Cerebellar nuclear complex (tissue), 1 donor: ENCODE measurements at places on chromosomes 13 and 19.

- no peak for DNase-seq
Measured at GRCh38 chr13:77810430-77810829, 108.2 kb downstream of the EDNRB start.

- DNase-seq = no peak
Measured at GRCh38 chr13:85582890-85583289, 216.3 kb downstream of the SLITRK6 start.

DNA sequence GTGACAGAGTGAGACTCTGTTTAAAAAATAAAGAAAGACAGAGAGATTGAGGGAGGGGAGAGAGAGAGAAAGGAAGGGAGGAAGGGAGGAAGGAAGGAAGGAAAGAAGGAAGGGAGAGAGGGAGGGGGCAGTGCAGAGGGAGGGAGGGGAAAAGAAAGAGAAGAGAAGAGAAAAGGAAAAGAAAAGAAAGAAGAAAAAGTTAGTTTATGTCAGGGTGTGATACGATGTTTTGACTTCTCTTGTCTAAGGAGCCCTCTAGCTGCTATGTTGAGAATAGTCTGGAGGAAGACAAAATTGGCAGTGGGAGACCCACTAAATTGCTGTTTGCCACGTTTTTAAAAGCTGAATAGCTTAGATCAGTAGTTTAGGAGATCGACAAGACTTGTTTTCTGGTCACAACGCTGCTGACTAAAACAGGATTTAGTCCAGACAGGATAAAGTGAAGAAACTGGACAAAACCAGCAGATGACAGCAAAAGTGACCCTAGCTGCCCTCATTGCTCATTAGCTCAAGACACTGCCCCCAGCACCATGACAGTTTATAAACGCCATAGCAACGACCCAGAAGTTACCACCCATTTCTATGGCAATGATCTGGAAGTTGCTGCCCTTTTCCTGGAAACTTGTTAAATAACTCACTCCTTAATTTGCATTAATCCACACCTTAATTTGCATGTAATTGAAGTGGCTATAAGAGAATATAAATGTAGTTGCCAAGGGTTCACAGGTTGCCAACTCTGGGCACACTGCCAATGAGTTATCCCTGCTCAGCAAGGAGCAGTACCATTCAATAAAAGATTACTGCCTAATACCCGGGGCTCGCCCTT lies 11.1 kb downstream of the TEX101 start:
- DNase-seq = no peak

DNA sequence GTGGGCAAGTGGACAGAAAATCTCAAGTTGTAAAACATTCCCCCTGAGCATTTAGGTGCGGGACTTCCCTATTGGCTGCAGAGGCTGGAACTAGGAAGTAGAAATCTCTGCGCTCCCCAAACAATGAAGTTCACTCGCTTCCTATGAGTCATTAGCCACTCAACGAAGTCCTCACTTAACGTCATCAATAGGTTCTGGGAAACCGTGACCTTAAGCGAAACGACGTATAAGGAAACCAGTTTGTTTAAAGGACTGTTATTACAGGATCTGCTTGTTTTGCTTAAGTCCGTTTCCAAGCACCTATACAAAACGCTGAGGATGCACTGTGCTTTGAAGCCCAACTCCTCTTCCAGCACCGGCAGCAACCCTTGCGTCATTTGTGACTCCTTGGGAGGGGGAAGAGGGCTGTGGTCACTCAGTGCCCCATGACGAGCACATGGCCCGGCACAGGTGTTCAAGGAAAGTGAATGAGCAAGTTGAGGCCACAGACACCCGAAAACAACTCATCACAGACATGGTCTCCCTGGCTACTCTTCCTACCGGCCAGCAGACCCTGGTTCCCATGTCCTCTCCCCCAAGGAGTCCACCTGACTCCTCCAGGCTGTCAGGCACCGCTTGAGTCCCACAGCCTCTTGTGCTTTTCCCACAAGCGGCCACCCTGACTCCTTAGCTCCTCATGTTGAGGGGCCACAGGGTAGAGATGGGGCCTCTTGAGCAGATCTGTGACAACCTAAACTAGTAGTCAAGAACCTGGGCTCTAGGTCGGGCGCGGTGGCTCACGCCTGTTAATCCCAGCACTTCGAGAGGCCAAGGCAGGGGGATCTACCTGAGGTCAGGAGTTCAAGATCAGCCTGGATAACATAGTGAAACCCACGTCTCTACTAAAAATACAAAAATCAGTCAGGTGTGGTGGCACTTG lies 4.8 kb downstream of the RPS16 start:
- no peak for DNase-seq

- DNase-seq = no peak
Measured at GRCh38 chr13:46401432-46401831, 14.4 kb upstream of the RUBCNL start.

- no peak for DNase-seq
Measured at GRCh38 chr13:36526897-36527296, 94.6 kb downstream of the CCNA1 start.

- no peak for DNase-seq
Measured at GRCh38 chr19:9295411-9295849, 14.2 kb downstream of the ZNF699 start.

GRCh38 chr13:24851546-24851945 lies 87.6 kb downstream of the RNF17 start:
- no peak for DNase-seq

- DNase-seq = no peak
Measured at GRCh38 chr19:2166741-2167738, 3.3 kb downstream of the DOT1L start.

DNA sequence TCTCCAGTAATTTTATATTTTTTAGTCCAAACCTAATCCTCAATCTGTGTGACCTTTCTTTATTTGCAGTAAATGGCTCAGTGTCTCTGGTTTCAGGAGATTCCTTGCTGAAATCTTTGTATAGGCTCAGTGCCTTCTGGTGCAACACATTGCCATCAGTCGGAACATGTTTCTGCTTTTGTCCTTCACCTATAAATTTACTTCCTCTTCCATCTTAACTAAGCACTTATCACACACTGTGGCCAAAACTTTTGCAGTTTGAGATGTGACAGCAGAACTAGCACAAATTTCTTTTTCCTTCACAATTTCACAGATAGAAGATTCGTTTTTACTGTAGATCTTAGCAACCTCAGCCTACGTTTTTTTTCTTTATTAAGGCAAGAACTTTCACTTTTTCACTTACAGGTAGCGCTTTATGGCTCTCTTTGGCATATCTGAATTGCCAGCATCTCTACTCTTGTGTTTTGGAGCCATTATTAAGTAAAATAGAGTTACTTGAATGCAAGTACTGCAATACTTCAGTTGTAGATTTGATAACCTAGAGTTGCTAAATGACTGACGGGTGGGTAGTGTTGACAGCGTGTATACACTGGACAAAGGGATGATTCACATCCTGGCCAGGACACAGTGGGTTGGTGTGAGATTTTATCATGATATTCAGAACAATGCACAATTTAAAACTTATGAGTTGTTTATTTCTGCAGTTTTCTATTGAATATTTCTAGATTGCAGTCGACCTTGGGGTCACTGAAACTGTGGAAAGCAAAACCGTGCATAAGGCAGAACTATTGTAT lies 44.3 kb downstream of the NDFIP2 start:
- no peak for DNase-seq

GRCh38 chr13:90760639-90761038 lies 586.8 kb upstream of the MIR17HG start:
- no peak for DNase-seq

GRCh38 chr19:44635581-44636438 lies 7.9 kb upstream of the PVR start:
- no peak for DNase-seq

GRCh38 chr13:38908574-38908973 lies 82.1 kb downstream of the STOML3 start:
- no peak for DNase-seq

GRCh38 chr19:46386151-46386550 lies 27.2 kb downstream of the CCDC8 start:
- no peak for DNase-seq

DNA sequence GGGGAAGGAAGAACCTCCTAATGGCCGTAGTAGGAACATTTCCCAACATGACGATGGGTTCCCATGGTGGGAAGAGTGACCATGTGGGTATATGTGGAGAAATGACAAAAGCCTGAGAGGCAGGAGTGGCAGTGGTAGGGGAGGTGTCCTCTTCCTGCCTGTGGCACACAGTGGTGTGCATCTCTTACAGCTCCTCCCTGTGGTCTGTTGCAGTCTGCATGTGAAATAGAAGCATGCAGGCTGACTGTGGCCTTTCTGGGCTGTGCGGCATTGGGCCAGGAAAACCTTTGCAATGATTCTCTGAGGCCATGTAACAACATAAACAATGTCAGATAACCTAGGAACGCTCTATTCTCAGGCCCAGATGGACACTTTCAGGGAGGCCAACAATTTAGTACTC lies 84.0 kb downstream of the LACC1 start:
- no peak for DNase-seq

DNA sequence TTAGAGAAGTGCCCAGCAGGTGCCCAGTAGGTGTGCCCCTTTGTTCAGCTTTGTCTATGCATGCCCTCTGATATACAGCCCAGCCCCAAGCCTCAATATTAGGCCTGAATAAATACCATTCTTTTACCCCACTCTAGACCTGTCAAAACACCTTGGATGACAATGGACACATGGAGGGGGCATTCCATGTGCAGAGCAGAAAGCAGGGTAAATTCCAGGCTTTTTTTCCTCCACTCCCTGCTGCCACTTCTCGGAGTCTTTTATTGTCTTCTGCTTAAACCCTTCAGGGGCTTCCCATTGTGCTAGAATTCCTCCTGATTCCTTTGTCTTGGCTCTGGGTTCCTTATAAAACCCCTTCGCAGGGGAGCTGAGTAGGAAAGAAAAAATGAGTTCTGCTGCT lies 5.8 kb upstream of the FRY start:
- DNase-seq = no peak

GRCh38 chr19:2767688-2768087 lies 15.4 kb downstream of the SGTA start:
- DNase-seq = no peak

GRCh38 chr19:40256512-40256911 lies 28.6 kb downstream of the AKT2 start:
- no peak for DNase-seq

DNA sequence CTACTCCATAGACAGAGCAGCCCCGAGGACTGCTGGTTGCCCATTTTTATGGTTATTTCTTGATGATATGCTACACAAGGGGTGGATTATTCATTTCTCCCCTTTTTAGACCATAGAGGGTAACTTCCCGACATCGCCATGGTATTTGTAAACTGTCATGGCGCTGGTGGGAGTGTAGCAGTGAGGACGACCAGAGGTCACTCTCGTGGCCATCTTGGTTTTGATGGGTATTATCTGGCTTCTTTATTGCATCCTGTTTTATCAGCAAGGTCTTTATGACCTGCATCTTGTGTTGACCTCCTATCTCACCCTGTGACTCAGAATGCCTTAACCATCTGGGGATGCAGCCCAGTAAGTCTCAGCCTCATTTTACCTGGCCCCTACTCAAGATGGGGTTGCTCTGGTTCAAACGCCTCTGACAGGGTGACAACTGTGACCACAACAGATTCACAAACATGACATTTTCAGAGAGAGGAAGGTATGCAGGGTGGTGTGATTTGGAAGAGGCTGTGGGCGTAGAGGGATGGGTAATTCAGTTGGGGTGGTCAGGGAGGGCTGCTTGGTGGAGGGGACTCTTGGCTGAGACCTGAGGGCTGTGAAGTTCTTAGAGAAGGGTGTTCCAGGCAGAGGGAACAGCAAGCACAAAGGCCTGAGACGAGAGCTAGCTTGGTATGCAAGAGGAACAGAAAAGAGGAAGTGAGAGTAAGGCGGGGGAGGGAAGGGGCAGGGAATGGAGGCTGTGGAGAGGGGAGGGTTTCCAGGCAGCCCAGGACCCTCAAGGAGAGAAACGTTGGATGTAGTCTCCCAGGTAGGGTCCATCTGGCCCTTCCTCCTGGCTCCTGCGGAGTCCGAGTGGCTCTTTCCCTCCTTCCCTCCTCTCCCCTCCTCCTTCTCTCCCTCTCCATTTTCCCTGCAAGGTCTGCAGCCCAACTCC lies 23.5 kb downstream of the FAM187B start:
- DNase-seq = no peak

DNA sequence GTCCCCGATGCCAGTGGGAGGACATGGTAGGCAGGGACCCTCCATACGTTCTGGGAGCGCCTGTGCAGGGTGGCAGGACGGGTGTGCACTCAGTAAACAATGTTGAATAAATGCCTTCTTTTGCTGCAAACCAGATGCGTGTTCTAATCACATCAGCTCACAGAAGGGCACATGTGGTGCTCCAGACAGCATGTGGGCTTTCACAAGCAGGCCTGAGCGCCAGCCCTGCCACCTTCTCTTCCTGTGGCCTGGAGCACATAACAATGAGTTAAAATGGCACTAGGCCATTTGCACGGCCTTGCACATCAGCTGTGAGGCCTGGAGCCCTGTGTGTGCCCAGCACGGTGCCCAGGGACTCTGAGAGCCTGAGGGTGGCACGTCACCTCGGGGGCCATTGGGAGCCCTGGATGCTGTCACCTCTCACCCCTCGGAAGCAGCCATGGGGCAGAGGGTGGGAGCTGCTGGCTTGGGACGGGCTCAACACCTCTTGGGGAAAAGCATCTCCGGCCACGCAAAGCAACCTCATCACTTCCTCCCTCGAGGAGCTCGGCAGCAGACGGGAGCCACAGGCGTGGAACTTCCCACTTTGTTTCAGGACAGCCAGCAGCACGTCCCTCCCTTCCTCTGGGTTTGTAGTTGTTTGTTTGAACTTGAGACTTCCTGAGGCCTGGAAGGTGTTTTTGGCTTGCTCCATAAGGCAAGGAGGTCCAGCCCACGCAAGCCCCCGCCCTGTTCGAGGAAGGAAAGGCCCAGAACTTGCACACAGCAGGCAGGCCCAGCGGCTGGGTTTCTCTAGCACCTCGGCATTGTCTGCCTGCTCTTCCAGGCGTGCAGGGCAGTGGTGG lies 9.8 kb downstream of the MCF2L start:
- no peak for DNase-seq

- DNase-seq = no peak
Measured at GRCh38 chr19:13329766-13330165, 176.5 kb downstream of the CACNA1A start.

DNA sequence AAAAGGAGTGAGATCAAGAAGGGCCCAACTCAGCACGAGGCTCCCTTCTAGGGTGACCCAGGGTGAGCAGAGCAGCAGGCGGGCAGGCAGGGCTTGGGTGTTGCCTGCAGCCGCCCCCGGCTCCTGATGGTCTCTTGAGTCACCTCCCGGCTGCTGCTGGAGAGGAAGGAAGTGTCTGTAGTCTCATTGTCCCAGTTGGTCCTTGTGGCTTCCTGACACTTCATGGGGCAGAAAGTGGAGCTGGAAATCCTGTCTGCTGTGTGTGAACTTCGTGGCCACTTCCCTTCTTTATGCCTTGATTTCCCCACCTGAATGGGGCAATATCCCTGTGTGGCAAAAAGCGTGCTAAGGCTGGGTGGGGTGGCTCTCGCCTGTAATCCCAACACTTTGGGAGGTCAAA lies 2.5 kb downstream of the MAP1S start:
- DNase-seq = no peak

DNA sequence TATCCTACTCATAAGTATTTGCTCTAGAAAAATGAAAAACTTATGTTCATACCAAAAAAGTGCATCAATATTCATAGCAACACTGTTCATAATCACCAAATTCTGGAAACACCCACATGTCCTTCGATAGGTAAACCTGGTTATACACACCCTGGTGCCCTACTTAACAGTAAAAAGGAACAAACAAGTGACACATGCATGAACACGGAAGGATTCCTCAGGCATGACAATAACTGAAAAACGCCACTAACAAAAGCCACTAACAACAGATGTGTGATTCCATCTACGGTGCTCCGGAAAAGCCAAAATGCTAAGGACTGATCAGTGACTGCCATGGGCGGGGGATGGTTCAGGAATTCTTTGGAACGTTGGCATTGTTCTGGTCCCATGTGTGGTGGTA lies 65.5 kb downstream of the STK24 start:
- DNase-seq = no peak
